Inflammatory macrophage treated with lipopolysaccharide for 1 hour (primary cell): ENCODE measurements at places on chromosomes 13 and 19.
A peak's percentile ranks its signal among the peaks of the same experiment; 100 is the strongest.

DNA sequence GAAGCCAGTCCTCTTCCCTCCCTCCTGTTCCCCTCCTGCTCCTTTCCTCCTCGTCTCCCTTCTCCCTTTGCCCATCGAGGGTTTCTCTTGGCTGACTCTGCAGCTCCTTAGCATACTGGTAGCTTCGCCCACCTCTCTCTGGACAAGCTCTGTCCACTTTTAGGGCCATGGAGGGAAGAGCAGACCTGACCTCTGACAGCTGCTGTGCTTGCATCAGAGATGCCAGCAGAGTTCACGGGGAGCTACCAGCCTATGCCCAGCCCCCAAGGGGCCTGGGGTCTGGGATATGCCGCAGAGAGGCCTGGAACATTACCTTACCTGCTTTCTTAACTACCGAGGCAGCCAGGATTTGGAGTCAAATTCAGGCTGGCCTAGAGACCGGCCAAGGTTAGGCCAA lies 19.7 kb downstream of the LYL1 start:
- DNase-seq = no peak

DNA sequence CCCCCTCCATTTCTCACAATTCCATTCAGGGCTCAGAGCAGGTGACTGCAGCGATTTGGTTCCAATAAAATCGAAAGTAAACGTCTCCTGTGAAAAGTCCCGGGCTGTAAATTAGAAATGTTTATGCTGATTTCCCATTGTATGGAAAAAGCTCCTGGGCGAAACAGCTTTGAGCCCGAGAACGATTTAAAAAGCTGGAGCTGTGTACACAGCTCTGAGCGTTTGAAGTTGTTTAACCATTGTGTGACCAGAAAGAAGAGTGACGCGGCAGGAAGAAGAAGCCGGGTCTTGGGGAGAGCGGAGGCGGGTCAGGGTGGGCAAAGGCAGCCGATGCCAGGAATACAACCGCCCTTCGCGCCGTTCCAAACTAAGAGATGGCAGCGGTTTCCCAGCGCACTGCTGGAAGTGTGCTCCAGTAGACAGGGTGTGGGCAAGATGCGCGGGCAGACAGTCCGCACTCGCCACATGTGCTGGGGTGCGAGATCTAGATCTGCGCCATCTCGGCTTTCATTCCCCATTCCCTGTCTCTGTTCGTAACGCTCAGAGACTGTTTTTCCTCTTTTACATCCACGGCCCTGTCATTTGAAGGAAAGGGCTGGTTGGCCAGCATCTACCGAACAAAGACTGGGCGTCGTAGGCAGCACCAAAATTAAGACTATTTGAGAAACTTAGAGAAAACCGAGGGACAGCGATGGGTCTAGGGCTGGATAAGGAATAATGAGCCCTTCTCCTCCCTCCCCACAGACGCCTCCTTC lies 960 bp upstream of the GSX1 start:
- DNase-seq = no peak

GRCh38 chr13:106650690-106651205 lies 82.8 kb upstream of the ARGLU1 start:
- no peak for DNase-seq

DNA sequence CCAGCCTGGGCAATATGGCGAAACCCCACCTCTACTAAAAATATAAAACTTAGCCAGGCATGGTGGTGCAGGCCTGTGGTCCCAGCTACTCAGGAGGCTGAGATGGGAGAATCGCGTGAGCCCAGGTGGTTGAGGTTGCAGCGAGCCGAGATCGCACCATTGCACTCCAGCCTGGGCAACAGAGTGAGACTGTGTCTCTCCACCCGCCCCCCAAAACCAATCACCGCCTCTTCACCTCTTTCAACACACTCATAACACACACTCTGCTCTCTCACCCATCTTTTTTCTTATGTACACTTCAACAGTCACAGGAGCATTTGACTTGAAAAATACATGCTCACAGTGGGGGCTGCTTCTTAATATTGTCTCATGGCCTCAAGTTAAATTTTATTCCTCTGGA lies 76.8 kb downstream of the ESD start:
- DNase-seq = no peak

DNA sequence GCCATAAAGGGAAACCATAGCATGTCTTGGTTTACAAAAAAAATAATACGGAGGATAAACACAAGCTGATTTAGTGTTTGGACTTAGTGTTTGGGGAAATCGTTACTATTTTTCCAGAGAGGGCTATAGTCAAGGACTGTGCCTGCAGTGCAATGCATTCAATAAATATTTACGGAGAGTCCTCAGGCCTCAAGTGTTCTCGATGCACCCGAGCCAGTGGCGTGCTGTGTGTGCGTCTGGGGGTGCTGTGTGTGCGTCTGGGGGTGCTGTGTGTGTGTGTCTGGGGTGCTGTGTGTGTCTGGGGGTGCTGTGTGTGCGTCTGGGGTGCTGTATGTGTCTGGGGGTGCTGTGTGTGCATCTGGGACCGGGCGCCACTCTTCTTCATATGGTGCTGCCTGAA lies 71.7 kb upstream of the GTF3A start:
- DNase-seq = no peak

DNA sequence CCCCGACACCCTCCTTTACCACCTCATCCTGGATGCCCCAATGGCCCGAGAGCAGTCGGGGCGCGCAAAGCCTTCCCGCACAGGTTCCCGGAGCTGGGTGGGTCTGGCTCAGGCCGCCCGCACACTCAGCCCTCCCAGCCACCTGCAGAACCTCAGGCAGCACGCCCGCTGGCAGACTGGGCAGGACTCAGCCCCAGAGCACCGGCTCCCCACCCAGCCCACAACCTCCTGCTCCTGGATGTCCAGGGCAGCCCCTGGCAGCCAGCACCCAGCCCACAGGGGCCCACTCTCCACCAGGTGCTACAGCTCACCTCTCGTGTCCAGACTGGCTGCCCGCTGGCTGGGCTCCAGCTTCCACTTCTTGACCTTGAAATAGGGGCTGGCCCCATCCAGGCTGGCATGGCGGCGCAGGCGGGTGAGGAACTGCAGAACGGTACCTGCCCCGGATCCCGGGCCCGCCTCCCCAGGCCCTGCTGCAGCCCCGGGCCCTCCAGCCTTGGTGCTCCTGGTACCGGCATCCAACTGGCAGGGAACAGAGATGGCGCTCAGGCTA lies 4.6 kb downstream of the CBARP start:
- DNase-seq = no peak

DNA sequence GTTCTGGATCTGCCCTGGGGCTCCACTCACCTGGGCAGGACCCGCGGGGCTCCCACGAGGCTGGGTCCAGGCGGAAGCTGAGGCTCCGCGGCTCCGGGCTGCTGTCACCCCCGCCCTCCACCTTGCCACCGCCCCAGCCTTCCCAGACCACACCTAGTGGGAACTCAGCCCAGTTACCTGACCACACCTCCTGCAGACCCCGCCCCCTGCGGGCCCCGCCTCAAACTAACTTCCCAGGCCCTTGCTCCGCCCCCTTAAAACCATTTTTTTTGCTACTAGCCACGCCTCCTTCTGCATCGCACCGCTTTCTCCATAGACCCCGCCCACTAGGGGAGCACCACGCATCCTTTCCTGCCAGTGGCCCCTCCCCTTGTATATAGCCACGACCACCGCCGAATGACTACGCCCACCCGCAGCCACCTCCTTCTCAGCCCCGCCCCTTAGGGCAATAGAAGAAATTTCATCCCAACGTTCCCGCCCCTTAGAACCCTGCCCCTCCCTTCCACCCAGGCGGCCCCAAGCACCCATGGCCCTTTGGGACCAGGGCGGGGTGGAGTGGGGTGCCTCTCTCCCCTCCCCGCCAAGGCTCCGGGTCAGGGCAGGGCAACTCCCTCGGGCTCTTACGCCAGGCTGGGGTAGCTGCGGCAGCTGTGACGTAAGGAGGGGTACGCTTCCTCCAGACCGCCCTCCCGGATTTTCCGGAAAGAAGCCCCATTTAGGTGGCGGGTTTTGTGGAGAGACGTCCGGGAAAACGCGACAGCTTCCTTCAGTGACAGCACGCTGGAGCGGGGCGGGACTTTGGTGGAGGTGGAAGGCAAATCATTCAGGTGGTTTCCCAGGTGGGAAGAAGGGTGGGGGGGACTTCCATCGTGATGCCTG lies at the start of gene SH2D3A:
TSS of gene SH2D3A (minus strand) at position 79 of the 879 bp plus-strand sequence. CDS start 3,687 bp downstream, outside the sequence.
- peak; percentile 97 for DNase-seq
